Right forelimb (tissue), 1 donor: ENCODE measurements at places on chromosomes 5 and 9.

DNA sequence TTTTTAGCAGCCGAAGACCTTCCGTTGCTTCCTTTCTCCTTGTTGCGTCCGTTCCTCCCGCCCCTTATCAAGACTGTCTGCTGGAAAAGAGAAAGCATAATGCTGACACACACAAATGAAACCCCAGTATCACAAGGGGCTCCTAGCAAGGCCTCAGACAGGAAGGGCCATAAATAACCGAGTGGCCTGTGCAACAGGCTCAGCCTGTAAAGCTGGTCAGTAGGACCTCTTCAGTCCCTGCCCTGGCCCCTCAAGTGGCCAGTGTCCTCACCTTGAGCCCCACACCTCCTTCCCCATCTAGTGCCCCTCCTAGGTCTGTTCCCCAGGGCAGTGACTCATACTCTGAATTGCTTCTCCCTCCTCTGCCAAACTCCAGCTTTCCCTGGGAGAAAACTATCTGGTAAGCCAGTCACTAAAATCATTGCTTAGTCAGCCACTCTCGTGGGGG is 174.6 kb upstream of the IL12B start:
- DNase-seq, result no peak

DNA sequence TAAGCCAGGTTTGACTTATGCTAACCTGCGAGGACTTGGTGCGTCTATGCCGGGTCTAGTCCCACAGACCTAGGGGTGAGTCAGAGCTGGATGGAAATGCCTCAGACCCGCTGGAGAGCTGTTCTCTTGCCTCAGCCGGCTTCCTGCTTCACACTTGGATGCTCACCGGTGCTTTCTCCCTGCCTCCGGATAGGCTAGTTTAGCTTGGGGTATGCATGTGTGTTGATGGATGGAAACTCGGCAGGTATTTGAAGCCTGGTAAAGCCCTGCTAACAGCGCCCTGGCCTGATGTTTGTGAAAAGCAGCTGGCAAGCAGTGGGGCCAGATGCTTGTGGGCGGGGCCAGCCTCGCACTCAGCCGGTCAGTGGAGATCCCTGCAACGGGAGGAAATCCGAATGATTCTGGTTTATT is 29.3 kb downstream of the PRRC2B start:
- peak; percentile 72 for DNase-seq

DNA sequence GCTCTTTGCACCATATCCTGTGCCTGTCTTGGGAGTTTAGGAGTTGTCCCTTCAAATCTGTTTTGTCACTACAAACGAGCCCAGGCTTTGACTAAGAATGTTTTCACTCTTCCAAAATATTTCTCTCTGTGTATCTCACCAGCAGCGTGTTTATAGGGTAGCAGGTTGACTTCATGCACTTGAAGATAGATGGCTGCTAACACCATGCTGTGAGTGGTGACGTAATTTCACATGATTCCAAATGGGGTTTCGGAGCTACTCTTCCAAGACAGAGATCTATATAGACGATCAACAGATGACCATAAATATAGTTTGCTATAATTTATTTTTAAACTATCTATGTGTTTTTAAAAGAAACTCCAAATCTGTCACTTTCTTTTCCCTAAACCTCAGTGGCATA is 30.6 kb downstream of the RORB start:
- DNase-seq, result no peak

DNA sequence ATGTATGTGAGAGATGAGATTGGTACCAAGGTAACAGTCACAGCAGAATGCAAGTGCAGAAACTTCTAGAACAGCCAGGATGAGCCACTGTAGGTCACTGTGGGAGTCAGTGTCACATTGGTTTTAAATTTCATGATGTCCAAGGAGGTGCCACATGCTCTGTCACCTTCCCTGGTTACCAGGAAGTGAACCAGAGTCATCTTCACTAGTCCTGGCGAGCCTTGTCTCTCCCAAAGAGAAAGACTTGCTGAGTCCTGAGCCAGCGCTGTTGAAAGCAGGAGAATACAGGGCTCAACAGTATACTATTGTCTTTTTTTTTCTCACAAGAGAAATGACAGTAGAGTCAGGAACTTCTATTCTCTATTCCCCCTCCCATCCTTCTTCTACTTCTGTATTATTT is 615.5 kb downstream of the RAB3C start:
- no peak for DNase-seq

- no peak for DNase-seq
These were observed 18.6 kb downstream of the IRX2 start for GRCh38 chr5:2732850-2733249.

GRCh38 chr5:154786414-154786813 is 31.2 kb downstream of the LARP1 start:
- no peak for DNase-seq

DNA sequence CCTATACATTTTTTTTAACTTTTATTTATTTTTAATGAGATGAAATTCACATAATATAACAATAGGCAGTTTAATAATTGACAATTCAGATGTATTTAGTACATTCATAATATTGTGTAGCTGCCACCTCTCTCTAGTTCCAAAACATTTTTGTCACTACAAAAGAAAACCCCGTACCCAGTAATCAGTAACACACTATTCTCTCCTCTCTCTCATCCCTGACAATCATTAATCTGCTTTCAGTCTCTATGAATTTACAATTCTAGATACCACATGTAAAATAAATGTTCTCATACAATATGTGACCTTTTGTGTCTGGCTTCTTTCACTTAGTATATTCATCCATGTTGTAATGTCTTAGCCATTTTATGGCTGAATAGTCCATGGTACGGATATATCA is 244.8 kb upstream of the DMRT1 start:
- no peak for DNase-seq

DNA sequence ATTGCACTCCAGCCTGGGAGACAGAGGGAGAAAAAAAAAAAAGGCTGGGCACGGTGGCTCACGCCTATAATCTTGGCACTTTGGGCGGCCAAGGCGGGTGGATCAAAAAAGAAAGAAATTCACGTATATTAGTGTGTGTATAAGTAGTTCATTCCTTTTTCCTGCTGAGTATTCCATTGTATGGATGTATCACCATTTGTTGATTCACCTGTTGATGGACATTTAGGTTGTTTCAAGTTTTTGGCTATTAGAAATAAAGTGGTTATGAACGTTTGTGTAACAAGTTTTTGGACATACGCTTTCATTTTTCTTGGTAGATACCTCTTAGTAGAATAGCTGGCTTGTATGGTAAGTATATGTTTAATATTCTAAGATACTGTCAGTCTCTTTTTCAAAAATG is 28.5 kb downstream of the ZNF131 start:
- no peak for DNase-seq

DNA sequence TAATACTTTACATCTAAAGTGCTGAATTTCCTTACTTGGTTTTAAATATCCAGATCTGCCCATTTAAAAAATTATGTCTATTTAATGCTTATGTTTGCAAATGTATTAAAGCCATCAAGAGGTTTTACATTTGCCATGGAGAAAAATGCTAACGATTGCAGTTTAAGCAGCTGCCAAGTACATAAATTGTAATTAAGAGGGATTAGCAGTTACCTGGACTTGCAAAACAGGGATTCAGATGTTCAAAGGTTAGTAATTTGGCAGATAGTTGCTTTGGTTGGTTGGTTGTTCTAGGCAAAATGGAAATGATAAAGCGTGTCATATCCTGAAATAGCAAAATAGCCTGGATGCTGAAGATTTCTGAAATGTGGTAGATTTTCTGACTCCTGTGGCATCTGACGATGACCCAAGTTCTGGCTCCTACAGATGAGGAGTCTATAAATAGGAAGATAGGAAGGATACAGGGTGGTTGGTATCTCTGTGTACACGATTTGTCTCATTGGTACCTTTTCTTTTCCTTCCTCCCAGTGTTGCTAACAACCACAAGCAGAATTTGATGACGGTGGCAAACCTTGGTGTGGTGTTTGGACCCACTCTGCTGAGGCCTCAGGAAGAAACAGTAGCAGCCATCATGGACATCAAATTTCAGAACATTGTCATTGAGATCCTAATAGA is 282.9 kb downstream of the NR3C1 start:
- DNase-seq, result no peak

- DNase-seq, result no peak
These were observed 82.2 kb upstream of the SLC24A2 start for GRCh38 chr9:19870988-19871387.

DNA sequence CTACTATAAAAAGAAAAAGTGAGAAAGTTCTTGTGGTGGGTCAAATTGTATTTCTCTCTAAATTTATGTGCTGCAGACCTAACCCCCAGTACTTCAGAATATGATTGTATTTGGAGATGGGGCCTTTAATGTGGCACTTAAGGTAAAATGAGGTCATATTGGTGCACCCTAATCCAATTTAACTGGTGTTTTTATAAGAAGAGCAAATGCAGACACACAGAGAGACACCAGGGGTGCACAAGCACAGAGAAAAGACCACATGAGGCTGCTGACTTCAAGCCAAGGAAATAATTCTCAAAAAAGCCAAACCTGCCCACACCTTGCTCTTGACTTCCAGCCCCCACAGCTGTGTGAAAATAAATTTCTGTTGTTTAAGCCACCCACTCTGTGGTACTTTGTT is 80.2 kb upstream of the HTR4 start:
- no peak for DNase-seq

GRCh38 chr5:9782826-9783560 is 152.8 kb upstream of the TAS2R1 start:
- DNase-seq, result no peak

GRCh38 chr5:6827526-6828219 is 114.4 kb downstream of the TENT4A start:
- DNase-seq, result no peak

- no peak for DNase-seq
These were observed 58.6 kb upstream of the ZSWIM6 start for GRCh38 chr5:61273279-61273975.

DNA sequence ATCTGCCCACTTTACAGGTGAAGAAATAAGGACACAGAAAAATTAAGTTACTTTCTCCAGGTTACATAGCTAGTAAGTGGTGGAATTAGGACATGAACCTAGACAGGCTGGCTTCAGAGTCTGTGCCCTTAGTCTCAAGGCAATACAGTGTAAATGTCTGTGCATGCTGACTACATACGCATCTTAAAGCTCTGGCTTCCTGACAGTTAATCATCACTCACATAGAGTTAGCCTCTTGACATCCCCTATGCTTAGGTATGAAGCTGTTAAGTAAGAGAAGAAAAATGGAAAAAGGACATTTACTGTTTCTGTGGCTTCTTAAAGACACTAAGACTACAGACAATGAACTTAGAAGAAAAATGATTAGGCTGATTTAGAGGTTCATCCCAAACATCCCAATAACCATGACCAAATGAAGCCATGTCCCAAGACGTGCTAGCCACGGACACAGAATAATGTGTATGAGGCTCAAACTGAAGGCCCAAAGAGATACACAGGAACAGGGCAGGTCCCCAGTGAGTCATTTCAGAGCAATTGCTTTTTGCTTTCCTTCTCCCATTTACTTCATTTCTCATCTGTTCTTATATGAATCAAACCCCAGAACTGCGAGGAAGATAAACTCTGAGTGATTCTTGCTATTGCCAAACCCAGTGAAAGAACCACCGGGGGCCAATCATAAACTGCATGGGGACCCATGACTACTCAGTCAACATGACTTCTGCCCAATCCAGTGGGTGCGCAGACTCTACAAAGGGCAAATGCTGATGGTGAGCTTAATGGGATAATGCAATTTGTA is 100.0 kb upstream of the IFNK start:
- no peak for DNase-seq

- DNase-seq, result no peak
These were observed 5.7 kb downstream of the HBEGF start for GRCh38 chr5:140340605-140341121.

DNA sequence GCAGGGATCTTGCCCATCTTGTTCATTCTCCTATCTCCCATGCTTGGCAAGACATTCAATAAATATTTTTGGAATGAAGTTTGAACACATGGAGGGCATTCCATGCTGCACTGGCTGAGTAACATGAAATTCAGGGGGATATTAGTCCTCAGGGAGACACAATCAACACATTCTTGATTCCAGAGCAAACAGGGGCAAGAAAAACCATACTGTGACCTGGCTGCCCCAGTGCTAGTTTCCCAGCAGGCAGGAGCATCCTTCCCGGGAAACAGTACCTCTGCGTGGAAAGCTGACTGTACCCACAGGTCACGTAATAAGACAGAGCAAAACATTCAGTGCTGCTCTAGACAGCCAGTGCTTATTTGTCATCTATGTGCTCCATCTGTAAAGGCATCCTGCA is 66.3 kb upstream of the SPOCK1 start:
- DNase-seq, result no peak

DNA sequence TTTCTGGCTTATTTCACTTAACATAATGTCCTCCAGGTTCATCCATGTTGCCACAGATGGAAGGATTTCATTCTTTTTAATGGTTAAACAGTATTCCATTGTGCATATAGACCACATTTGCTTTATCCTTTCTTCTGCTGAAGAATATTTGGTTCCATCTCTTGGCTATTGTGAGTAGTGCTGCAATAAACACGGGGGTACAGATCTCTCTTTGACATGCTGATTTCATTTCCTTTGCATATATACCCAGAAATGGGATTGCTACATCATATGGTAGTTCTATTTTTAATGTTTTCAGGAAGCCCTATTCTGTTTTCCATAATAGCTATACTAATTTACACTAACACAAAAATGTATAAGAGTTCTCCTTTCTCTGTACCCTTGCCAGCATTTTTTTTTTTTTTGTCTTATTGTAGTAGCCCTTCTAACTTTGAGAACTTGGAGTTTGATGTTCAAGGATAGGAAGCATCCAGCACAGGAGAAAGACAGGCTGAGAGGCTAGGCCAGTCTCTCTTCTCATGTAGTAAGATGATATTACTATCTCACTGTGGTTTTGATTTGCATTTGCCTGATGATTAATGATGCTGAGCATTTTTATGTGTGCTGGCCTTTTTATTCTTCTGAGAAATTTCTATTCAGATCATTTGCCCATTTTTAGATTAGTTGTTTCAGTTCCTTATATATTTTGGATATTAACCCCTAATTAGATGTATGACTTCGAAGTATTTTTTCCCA is 592.2 kb upstream of the ZNF608 start:
- no peak for DNase-seq

GRCh38 chr5:73853091-73853490 is 227.1 kb downstream of the ARHGEF28 start:
- DNase-seq, result no peak

DNA sequence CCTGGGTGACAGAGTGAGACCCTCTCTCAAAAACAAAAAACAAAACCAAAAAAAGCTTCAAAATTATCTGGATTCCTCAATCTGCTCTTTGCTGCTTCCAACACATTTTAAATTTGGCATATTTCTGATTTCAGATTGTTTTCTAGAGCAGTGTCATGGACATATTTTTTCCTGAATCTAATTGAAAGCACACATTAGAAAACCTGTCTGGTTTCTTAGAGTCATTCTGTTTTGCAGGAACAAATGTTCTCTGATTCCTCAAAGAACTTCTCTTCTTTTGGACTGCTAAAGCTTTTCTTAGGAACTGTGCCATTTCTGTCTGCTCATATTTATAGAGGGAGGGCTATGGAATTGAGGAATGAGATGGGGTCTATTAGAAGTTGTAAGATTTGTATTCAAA is 81.6 kb downstream of the RAI14 start:
- no peak for DNase-seq

DNA sequence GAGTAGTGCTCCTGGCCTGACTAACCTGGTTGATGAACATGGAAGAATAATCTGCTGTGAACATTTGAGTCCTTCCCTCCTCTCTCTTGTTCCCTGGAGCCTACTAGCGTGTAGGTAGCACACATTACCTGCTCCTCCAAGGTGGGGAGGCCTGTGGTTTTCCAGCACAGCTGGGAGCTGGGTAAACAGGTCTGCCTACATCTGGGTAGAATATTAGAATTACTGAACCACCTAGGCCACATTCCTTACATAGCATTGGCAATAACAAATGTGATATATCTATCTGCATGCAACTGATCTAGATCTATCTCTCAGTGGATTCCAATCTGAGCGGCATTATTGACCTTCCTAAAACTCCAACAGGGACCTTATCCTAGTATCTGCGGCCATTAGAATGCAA is 151.0 kb upstream of the ZNF366 start:
- DNase-seq, result no peak
